NCI-H2081 (cell line): ENCODE measurements at places on chromosomes 16 and 17.

- DNase-seq = no peak
Measured at GRCh38 chr16:906296-906695, 64.5 kb downstream of the LMF1 start.

GRCh38 chr16:22630242-22630641, 119.6 kb downstream of the NPIPB5 start:
- no peak for DNase-seq

DNA sequence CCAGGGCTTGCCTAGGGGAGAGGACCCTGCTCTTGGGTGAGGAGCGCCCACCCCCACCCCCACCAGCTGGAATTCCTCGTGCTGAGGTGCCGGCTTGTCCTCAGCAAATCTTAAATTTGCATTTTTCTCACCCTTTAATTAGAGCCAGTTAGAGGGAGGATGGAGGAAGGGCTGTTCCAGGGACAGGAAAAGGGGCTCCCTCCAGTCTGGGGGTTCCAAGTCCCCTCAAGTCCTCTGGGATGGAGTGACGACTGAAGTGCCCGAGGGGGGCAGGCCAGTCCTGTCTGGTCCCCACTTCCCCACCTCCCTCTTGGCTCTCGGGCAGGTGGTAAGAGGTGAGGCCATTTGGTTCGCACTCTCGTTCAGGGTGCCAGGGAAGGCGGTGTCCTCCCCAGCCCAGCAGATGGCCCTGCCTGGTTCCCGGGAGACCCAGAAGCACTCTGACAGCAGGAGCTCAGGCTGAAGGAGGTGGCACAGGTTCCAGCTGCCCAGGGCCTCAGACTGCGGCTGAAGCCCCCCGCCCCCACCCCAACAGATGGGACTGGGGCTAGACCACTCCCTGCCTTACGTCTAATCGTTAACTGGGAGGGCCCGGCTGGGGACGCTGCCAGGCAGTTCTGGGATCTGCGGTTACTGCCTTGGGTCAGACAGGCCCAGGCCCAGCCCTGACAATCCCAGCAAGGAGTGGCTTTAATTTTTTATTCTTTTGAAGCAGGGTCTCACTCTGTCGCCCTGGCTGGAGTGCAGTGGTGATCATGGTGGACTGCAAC, 2.2 kb downstream of the RAB26 start:
- DNase-seq = peak; percentile 62

GRCh38 chr16:6913566-6913965, 419.1 kb upstream of the RBFOX1 start:
- DNase-seq = peak; percentile 15

GRCh38 chr16:58375386-58375785, 16.9 kb upstream of the GINS3 start:
- no peak for DNase-seq

- DNase-seq = no peak
Measured at GRCh38 chr16:67917852-67918236, 13.8 kb downstream of the CTRL start.

DNA sequence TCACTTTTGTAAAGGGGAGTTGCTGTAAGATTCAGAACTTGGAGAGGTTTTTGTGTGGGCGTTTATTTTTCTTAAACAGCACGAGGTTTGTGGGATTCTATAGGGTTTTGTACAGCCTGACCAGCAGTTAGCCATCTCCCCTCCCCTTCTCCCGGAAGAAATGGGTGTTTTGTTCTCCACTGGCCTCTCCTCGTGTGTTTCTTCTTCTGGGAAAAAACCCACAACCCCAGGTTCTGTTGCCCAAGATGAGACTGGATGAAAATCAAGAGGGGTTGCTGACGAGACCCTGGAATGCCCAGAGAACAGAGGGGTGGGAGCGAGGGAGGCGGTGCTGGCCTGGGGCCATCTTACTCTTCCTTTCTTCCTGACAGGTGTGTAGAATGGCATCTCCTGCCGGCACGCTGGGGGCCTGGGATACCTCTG, 186.1 kb downstream of the MSI2 start:
- no peak for DNase-seq

DNA sequence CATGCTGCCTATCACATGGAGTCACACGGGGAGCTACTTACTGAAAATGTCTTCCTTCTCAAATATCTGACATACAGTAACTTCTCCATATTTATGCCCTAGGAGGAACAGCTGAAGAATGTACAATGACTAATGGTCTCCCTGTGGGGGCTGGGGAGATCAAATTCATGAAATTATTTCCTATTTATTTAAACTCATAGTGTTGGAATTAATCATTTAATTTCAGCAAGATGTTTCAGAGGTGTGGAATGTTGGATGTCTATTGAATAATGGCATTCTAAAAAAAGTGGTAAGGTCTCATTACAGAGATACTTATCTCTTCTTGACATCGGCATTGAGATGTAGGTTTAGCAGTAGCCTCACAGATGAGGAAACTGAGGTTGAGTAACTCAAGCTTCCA, 214.3 kb upstream of the CDH11 start:
- no peak for DNase-seq

GRCh38 chr16:26550111-26550610, 516.6 kb upstream of the C16orf82 start:
- DNase-seq = no peak

GRCh38 chr16:4212934-4213296, 29.0 kb downstream of the SRL start:
- DNase-seq = no peak

GRCh38 chr16:17070882-17071592, 399.7 kb downstream of the XYLT1 start:
- DNase-seq = peak; percentile 37
